Stimulated activated CD8-positive, alpha-beta memory T cell treated with anti-CD3 and anti-CD28 coated beads, Interleukin-15, amount 100 ng/mL, for 4 hours (primary cell): ENCODE measurements at places on chromosomes 7 and 10.

- DNase-seq = no peak
These were observed 152.9 kb downstream of the C1GALT1 start for GRCh38 chr7:7335215-7335614.

- DNase-seq = no peak
These were observed 63.3 kb downstream of the CTTNBP2 start for GRCh38 chr7:117809958-117810357.

DNA sequence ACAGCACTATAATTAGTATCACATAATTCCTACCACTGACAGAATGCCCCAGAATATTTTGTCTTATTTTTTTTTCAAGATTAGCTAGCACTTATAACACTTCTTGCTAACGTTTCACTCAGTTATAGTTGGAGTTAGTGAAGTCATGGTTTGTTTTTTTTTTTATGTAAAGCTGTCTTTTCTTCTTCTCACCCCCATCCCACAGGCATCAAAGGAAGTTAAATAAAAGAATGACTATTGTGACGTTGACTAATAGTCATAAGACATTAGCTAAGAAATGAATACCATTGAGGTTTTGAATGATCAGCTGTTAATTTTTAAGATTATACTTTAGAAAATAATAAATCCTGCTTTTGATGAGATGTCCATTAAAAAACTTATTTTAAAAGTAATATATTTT, 498.3 kb downstream of the GFRA1 start:
- no peak for DNase-seq

DNA sequence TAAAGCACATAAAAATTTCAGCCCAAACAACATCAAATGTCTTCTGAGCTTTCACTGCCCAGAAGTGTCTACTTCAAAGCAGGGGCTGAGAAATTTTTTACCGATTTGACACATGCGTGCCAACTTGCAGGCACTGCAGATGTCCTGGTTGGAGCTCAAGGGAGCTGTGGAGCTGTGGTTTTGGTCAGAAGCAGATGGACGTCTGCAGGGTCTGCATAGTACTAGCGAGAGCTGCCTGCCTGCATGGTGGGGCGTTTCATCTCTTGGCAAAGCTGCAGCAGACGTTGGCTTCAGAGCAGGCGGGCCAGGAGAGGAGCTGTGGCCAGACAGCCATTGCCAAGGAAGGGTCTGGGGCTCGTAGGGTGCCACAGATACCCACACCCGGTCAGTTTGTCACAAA, 296.7 kb downstream of the GLRX3 start:
- no peak for DNase-seq

DNA sequence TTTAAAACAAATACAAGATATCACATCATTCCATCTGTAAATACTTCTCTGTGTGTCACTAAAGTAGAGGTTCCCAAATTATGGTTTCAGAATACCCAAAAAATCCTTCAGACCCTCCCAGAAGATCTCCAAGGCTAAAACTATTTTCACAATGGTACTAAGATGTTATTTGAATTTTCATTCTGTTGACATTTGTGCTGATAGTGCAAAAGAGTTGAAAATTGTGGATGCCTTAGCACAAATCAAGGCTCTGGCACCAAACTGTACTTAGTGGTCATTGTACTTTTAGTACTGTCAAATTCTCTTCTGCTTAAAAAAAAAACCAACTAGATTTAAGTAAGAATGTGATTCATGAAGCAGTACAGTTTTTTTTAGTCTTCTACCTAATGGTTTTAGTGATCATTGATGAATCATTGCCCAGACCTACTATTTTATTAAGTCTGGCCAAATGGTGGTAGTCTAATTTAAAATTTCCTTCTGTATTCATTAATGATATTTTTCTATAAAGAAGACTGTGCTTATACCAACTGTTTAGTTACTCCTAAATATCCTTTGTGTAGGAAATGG, 50.5 kb downstream of the TPST1 start:
- no peak for DNase-seq

DNA sequence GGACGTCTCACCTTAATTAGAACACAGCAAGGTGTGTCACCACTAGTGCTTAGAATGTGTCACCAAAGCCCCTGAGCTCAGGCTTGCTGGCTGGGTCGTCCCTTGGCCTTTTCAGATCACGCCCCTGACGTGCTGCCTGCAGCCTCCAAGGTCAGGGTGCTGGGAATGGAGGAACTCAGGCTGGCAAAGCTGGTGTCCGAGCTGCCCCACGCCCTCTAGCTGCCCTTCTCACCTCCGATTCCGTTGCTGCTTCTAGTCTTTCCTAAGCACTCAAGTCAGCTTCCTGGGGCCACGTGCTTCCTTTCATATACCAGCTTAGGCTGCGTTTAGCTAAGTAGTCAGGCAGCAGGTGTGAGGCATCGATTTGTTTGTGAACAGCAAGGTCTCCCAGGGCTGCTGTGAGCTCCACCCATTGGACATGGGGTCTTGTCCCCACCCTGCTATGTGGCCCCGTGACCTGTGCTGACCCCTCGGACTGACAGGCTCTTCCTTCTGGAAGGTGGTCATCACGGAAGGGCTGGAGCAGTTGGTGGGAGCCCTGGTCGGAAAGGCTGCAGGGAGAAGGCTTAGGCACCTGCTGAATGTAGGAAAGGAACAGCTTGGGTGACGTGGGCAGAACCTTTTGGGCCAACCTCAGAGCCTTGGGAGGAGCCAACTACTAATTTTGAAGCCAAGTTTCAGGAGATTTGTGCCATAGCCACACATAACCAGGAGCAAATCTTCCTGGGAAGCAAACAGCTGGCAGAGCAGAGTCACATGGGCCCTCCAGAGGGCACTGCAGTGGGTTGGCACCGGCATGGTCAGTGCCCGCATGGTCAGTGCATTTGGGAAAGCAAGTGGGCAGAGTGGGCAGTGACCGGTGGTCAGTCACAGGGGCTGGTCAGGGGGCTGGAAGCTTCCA, 28.8 kb downstream of the VIPR2 start:
- DNase-seq = no peak

- DNase-seq = no peak
These were observed 84.1 kb downstream of the SNX10 start for GRCh38 chr7:26375726-26376174.

DNA sequence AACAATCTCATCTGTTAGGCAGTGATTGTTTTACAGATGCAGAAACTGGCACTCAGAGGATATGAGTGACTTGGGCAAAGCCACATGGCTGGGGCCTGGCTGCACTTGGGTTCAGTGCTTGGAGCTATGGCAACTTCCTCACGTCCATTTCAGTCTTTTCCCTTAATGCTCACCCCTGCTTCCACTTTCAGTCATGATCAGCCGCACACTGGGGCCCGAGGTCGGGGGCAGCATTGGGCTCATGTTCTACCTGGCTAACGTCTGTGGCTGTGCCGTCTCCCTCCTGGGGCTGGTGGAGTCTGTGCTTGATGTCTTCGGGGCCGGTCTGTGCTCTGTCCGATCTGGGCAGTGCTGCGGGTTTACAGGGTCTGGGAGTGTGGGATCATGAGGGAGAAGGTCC, 3.0 kb downstream of the SLC12A9 start:
- no peak for DNase-seq

DNA sequence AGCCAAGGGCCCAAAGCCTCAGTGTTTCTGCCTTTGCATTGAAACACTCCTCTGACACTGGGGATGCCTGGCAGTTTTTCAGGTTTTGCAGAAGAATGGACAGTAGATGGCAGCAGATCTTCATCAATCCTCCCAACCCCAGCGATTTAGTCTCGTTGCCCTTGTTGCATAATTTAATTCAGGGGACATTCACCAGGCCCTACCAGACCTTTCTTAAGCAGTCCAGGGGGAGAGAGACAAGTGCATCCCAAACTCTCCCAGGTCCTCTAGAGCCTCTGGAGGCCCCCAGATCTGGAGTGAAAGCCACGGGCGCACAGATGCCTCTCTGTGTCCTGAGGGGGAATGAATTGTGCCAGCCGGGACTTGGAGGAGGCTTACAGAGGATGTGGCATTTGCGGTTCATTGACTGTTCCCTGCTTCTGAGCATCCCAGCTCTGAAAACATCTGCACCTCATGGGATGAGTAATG, 29.6 kb downstream of the MINDY4 start:
- DNase-seq = no peak

DNA sequence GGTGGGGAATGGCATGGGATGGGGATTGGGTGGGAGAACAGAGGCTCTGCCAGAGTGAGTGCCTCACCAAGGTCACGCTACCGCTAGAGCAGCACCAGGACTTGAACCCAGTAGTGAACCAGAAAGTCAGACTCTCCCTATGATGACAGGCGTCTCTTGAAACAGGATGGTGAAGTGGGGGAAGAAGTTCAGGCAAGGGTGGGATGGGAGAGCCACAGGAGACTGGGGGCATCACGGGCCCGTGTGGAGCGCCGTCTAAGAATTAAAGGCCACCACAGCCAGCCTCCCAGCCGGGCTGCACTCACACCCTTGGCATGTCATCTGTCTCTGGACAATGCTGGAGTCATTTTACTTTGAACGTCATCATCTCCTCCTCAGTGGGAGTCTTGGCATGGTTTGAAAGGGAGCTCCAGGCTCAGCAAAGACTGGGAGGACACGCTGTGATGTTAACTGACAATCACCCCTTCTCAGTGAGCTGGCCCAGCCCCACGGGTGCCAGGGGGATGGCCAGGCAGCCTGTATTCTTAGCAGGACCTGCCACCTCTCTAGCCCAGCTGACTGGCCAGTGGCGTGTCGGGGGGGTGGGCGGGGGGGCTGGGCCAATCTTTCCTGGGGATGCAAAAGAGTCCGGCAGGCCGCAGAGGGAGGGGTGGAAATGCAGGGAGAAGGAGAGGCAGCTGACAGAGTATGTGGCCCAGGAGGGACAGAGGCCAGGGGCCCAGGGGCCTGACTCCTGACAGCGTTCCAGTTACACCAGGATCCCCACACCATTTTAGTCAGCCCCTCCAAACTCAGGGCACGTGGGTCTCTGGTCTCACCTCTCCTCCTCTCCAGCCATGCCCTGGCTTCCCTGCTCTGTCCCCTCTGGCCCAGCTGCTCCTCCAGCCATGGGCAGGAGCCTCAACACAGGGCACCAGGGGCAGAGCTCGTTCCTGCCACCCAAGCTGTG, 96.2 kb downstream of the VOPP1 start:
- DNase-seq = no peak

DNA sequence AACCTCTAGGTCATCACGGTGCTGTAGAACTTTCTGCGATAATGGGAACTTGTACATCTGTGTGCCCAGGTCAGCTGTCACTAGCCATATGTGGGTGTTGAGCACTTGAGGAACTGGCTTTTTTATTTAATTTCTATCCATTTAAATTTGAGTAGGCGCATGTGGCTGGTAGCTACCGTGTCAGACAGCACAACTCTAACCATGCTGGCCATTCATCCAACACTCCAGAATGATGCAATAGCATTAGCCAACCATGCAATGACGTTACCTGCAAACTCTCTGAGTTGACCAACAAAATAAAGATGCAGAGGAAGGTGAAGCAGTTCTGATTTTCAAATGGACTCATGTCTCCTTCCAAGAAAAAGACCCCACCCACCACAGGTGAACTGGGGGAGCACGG, 24.4 kb upstream of the CHST15 start:
- DNase-seq = no peak

- no peak for DNase-seq
These were observed 74.8 kb downstream of the FAM185A start for GRCh38 chr7:102823390-102824119.

DNA sequence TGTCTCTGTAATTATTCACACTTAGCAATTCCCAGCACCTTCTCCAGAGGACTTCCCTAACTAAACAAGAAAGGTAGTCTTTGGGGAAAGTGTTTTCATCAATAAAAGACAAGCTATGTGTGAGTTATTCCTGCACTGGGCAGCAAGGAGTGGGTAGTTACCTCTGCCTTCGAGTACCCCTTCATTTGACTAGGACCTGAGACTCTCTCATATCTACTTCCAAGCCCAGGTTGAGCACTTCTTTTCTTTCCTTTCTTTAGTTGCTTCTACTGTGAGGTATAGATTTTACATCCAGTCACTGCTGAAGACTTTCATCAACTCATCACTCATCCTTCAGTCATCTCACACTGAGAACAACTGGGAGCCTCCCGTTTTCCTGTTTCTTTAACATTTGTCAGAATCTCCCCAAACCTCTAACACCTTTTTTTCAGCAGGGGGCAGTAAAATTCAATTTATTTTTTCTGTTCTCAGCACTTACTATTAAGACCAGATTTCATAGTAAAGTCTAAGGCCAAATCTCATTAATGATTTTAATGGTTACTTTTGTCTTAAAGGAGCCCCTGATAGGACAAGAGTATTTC, 80.1 kb upstream of the PRSS1 start:
- no peak for DNase-seq

DNA sequence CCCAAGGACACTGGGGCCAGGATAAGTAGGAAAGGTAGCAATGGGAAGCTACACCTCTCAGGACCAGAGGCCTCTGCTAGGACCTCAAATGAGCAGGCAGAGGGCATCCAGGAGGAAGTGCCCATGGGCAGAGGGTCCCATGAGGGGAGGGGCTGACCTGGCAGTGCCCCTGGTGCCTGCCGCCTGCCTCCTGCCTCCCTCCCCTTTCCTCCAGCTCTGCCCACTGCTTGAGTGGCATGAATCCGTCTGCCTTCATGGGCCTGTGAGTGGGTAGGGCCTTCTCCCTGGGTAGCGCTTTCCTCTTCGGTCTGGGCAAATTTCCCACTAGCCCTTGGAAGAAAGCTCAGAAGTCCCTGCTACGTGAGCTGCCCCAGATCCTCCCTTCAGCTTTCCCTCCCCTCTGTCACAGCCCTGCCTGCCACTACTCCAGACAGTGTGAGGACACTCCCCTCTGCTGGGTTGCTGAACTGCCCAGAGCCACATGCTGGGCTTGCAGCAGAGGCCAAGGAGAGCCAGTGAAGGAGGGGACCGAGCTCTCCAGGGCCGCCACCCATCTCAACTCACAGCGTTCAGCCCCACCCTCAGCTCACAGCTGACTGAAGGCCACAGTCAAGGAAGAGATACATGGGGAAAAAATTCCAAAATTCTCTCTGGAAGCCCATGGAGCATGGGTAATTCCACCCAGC, 141.4 kb downstream of the ARHGAP22 start:
- DNase-seq = no peak

- no peak for DNase-seq
These were observed 1033.1 kb downstream of the NRG3 start for GRCh38 chr10:82908096-82908495.

DNA sequence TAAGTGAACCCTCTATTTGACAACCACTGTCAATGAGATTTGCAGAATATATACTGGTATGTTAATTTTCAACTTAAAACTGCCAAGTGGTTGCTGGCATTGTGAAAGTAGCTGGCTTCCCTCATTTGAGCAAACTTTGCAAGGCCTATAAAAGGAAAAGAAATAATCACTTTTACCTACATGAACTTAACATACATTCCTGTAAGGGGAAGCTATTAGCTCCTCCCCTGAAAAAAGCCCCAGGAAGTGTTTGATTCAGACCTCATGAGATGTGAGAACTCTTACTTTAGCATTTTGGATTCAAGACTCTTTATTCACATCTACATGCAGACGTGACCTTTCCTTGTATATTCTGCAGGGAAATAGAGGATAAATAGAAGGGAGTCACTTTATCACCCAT, 175.6 kb downstream of the OTUD1 start:
- DNase-seq = no peak

GRCh38 chr10:8323428-8324054, 269.1 kb downstream of the GATA3 start:
- no peak for DNase-seq

GRCh38 chr10:86718556-86718955, 37.9 kb upstream of the BMPR1A start:
- DNase-seq = no peak
